ENCODE measurements at places on chromosomes 3 and 15.
A peak's percentile ranks its signal among the peaks of the same experiment; 100 is the strongest.

GRCh38 chr3:123750659-123751420 is 133.3 kb downstream of the MYLK start:
- DNase-seq = no peak

- no peak for DNase-seq
Observed at GRCh38 chr15:37094333-37094914, 5.9 kb downstream of the MEIS2 start.

DNA sequence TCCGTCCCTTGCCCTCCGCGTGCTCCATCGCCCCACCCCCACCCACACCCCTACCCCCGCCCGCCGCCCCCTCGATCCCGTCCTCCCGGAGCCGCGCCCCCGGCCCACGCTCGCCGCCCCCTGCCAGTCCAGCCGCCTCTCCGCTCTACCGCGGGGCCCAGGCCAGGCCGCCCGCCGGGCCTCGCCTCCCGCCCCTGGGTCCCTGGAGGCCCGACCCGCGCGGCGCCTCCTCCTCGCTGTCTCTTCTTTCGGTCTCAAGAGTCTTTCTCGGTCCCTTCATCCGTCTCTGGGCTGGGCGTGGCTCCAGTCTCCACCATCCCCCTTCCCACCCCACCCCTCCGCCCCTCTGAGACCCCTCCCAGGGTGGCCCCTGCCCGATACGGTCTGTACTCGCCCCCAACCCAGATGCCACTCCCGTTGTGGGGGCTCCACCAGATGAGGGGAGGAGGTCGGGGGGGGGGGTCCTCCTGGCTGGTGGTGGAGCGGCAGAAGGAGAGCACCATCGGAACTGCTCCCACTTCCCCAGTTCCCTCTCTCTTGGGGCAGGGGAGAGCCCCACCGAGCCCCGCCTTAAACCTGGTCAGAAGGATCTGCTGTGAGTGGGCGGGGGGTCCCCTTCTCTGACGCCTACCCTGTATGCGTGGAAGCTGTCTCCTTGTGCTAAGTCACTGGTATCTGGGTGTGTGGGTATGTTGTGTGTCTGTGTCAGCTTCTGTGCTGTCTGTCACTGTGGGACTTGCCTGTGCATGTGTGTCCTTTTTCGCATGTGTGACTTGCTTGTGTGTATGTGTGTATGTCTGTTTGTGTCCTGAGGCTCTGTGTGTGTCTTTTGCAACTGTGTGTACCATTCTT is 1.0 kb downstream of the PRKCD start:
- peak; percentile 55 for DNase-seq

DNA sequence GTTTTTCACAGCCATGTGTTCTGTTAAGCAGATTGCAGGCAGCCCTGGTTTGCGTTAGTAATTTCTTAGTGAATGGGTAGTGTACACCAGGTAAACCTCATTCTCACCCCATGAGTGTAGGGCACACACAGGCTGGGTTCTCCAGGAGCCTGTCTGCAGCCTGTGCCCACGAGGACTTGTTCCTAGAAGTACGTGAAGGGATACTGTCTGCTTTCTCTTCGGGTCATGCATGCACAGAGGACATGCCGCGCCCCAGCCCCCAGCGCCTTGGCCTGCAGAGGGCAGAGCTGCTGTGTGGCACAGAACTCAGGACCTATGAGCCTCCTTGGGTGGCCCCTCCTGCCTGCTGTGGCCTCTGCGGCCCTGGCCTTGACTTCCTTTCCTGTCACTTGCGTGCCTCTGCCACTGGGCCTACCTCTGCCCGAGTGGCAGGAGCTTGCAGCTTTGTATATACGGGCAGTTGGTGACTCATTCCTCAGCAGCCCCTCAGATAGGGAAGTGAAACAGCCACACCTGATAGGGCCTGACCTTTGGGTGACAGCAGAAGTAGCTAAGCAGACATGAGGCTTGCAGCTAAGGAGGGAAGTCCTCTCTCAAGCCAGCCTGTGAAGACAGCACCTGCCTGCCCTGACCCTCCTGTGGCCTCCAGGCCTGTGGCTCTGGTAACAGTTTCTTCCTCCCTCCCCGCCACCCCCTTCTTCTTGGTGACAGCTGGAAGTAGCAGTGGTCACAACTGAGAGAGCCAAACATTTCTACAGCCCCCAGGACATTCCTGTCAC is 19.5 kb downstream of the PPCDC start:
- DNase-seq = peak; percentile 100

DNA sequence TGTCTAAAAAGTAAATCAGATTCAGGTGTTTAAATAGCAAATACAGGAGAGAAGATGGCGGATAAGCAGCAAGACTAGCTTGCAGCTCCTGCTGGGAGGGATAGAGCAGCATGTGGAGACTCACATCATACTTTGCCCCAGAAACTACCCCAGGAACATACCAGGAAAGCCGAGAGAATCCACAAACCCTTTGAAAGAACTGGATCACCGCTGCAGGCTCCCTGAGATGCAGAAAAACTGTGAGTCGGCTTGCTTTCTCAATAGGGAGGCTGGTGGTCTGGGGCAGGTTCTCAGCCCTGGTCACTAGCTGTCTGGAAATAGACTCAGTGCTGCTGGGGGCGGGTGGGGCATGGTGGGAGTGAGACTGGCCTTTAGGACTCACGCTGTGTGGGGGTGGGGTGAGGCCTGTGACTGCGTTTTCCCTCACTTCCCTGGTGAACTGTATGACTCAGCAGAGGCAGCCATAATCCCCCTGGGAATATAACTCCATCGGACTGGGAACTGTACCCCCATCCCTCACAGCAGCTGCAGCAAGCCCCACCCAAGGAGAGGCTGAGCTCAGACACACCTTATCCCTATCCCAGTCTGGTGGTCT is 142.8 kb downstream of the CNTN6 start:
- no peak for DNase-seq

- DNase-seq = no peak
Observed at GRCh38 chr3:149453140-149453805, 21.2 kb upstream of the TM4SF4 start.

DNA sequence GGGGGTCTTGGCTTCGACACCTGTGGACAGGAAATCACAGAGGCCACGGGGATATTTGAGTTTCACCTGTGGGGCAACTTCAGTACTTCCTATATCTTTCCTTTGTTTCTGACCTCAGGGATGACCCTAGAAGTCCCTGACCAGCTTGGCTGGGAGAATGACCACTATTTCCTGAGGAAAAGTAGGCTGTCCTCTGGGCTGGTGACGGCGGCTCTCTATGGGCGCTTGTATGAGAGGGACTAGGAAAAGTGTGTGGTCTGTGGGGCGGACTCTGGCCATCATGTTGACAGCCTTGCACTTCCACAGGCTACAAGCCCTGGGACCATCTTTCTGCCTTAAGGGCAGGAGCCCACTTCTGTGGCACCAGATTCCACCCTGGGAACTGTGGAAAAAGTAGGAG is 43.7 kb downstream of the BTD start:
- DNase-seq = no peak

DNA sequence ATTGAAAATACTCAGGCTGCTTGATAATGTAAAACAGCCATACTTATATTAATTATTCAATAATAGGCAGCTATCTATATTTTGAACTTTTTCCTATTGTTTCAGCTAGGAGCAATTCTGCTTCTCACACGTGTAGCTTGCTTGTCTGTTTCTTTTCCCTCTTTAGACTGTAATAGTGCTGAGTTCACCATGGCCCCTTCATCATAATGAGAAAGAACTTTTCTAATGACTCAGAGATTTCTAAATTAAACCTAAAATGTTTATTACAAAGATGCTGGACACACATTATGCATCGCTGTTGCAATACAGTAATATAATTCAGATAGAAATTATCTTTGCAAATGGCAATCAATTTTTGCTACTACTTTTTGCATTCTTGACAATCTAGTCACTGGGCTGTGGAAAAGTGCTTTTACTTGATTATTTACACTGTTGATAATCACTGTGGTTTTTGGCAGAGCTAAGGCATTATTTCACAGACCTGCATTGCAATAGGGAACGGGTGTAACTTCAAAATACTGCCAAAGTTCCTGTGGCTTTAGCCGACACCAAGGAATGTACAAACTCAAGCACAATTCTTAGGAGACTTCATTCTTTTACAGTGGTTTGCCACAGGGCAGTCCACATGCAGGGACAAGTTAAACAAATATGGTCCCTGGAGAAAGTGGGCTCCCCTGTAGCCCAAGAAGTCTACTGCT is 281.0 kb upstream of the TBL1XR1 start:
- DNase-seq = peak; percentile 93

GRCh38 chr3:168983046-168983445 is 680.5 kb downstream of the MECOM start:
- DNase-seq = no peak

DNA sequence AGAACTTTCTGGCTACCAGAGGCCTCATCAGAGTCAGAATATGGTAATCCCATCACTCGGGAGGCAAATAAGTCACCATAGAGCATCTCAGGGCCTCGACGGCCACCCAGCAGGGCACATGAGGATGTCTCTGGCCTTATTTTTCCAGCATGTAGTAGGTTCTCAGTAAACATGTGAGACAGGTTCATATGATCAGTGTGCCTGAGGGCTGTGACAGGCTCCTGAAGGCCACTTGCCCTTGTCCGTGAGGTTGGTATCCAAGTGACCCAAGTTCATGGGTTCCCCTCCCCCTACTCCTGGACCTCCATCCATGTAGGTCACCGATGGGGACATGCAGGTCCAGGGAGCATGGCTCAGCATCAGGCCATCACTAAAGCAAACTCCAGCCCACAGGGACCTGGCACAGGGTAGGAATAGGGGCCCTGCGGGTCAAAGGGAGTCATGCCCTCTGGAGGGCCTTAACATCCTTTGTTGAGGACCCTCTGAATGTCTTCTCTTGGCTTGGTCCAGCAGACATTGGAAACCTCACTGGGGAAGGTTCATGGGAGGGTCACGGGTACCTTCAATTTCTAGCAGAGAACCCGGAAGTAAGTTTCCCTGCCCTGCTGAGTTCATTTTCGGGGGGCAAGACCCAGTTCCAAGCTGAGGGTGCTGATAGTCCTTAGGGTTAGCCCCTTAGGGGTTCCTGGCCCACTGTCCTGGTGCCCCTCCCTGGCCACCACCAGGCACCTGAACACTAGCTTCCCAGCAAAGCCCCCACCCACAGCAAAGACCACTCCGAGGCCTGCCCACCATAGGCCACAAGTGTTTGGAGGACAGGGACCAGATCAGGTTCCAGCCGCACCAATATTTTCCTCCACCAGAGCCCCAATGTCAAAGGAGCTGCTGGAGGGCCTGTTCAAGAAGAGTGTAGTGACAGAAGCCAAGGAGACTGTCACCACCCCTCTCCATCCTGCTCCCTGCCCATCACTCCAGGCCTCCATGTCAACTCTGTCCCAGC is 61.1 kb downstream of the ZNF445 start:
- no peak for DNase-seq

DNA sequence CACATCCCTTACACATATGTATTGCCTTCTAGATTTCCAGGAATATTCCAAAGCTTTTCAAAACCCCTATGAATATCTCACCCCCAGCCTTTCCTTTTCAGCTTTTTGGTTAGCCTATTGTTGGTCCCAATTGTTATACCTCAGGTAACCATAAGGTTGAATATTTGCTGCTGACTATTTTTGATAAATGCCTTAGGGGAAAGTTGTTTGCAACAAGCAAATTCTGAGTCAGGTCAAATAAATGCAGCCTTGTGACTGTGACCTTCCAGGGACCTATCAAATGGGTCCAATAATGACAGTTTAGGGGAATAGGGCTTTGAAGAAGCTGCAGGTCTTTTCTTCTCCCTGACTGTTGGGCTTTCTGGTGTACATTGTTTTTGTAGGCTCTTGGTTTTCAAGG is 699.7 kb downstream of the NTRK3 start:
- no peak for DNase-seq

GRCh38 chr3:64805248-64805647 is 117.4 kb upstream of the ADAMTS9 start:
- DNase-seq = no peak

- DNase-seq = no peak
Observed at GRCh38 chr3:25555695-25556437, 108.8 kb downstream of the TOP2B start.

DNA sequence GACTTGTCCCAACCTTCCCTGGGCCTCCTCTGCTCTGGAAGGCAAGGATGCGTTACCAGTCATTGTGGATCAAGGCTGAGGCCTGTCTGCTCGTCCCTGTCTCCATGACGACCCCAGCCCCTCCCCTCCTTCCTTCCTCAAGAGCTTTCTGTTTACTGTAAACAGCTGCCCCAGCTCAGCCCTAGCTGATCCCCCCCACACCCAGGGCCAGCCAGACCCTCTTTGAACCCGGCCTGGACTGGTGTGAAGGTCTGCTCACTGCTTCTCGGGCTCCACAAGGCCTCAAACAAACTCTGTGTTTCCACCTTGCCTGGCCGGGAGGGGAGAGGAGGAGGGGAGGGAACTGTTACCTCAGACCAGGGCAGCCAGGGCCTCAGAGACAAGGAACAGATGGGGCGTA is 16.9 kb downstream of the VPS18 start:
- no peak for DNase-seq

GRCh38 chr3:81354119-81354518 is 407.3 kb downstream of the GBE1 start:
- no peak for DNase-seq

DNA sequence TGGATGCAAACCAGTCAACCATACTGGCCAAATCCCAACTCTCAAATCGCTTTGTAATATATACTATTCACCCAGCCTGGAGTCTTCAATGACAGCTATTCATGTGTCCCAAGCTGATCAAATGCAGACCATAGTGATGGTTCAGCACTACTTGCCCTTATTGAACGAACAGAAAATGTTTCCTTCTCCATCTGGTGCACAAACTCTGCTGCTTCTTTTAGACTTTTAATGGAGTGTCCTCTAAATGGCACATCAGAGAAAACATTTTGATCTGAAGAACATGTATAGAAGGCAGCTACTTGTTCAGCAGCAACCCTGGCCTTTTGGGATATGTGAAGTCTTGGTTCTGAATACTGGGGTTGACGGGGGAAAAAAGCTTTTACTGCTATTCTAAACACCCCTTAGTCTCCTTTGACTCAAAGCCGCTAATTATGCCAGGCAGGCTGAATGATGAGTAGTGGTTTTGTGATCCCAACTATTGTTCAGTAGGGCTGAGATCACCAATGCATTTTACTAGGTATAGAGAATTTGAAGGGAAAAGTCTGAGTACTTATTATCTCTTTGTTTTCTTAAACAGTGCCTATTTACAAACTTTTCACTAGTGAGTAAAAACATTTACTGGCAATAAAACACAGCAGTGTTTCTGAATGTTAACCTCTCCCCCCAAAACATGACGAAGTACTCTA is 781.2 kb downstream of the ROBO1 start:
- no peak for DNase-seq

DNA sequence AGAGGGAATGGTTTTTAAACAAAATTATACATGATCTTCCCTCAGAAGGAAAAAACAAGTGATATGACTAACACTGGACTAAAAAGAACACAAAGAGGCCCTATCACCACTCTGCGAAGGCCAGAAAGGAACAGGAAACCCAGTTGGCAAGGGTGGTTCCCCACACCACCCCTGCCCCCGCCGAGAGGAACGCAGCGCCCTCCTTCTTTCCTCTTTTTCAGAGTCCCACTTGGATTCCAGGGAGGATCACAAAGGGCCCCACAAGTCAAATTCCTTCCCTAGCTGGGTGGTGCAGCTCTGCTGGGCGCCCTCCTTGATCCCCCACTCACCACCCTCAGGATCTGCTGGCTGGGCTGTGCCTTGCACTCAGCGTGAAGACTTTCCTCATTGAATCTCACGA is 29.8 kb downstream of the PLA1A start:
- DNase-seq = no peak

- DNase-seq = no peak
Observed at GRCh38 chr3:154668187-154668586, 238.2 kb upstream of the GPR149 start.
